ENCODE measurements at places on chromosomes 6 and 20.

- DNase-seq, result no peak
Observed at GRCh38 chr6:13538084-13538483, 36.3 kb upstream of the SIRT5 start.

DNA sequence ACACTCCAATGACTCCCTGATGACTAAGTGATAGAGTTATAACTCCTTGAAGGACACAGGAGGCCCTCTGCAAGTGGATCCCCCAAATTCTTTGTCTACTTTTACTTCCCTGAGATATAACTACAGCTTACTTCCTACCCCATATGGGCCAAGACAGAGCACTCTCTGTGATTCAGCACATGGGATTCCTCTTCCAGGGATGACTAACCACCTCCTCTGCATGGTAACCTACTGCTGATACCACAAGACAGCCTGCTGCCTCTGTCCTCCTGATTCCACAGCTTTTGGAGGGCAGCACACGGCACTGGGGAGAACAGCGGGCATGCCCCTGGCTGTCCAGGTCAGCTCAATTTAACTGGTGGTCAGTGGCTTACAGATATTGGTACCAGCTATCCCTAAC is 675.7 kb upstream of the AGPAT4 start:
- DNase-seq, result no peak

DNA sequence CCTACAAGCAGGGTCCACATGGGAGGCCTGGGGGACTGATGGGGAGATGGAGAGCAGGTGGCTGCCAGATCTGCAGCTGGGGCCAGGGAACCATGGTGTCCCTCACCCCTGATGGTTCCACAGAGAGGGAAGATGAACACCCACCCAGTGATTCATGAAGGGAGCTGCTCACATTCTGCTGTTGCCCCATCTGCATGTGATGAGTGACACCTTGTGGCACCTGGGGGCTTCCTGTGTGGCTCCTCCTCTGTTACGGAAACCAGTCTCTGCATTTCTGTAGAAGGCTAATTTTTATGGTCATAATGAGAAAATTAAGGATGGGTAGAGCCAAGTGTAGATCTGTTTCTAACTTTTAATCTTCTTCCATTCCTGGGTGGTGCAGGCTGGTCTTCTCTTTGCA is 217.1 kb downstream of the SMOC2 start:
- no peak for DNase-seq

DNA sequence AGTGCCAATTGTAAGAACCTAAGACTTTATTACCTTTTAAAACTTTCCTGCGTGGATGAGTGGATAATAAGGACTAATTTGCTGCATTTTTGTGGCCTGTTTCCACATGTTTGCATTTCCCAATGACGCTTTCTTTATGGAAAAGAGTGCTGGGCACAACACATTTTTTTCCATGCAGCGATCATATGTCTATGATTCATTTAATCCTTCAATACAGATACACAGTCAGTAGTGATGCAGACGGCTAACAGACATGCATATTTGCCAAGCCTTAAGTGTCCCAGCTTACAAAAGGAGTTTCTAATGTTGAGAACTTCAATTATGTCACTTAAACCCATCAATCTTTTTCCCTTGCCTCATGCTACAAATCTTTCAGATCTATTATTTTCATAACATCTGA is 239.8 kb upstream of the PREP start:
- DNase-seq, result no peak

DNA sequence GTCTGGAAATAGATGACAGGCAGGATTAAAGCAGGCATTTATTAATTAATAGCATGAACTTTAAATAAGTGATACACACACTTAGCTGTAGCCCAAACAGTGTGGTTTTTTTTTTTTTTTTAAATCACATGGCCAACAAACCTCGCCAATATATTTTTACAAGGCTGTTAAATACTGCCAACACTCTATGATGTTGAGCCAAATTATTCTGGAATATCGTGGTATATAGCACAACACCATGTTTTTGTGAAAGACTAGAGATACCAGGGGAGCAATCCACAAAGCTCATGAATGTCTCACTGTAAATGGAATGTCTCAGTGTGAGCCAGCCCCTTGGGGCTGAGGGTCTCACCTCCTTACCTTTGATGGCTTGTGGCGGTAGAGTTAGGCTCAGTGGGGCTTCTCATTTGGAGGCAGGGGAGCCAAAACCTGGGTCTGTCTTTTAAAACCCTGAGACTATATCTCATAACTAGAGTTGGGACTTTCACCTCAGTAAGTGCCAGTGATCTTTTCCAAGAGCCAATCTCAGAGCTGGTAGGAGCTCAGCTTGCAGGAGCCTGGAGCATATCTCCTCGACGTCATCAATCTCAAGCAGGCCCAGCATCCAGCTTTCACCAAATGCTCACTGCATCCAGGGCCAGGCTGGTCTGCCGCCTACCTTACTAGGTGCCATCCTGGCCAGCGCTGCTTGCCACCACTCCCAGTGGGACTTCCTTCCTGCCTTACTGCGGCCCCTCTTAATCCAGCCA is 78.5 kb upstream of the FAM184A start:
- no peak for DNase-seq

GRCh38 chr20:32009564-32009963 is 674 bp upstream of the CCM2L start:
- DNase-seq, result no peak

- DNase-seq, result no peak
Observed at GRCh38 chr6:37115236-37115895, 54.6 kb upstream of the PIM1 start.

DNA sequence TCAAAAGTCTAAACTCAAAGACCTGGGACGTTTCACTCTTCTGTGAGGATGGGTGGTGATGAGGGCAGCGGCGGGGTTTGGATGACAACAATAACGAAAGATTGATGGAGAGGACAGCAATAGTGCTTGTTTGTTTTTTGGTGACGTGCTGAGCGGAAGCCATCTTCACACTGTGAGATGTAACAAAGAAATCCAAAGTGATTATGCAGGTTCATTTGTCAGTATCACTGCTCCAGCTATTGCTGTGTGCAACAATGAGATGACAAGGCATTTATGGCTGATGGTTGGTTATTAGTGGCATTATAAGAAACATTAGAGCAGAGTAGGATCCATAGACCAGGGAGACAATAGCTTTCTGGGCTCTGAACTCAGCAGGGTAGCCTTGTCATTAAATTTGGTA is 306.7 kb downstream of the RNF144B start:
- DNase-seq, result no peak
